Right ventricle myocardium inferior (tissue), 1 donor: ENCODE measurements at places on chromosomes 3 and 15.

- no peak for DNase-seq
Measured at GRCh38 chr15:37059086-37059485, 41.3 kb downstream of the MEIS2 start.

DNA sequence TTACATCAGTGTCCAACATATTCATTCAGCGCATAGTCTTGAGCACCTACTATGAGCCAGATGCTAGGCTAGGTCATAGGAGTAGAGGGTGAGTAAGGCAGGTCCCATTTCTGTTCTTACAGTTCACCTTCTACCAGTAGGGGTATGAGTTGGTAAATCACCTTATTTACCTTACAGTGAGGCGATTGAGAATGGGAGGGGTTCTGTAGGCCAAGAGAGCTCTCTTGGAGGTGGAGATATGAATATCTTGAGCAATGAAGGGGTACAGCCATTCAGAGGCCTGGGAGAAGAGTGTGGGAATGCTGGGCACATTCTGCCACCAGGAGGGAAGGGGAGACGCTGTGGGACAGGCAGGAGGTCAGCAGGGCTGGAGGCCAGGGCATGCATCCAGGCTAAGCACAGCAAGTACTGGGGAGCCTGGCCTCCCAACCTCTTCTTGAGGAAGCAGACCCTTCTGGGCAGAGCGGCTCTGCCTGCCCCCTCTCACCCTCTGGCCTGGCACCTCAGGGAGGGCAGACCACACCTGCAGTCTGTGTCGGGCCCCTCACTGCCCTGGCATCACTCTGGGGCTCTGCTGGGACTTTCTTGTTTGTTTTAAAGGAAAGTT, 123.4 kb downstream of the EEFSEC start:
- no peak for DNase-seq

- no peak for DNase-seq
Measured at GRCh38 chr3:113002679-113003078, 11.9 kb downstream of the GTPBP8 start.

DNA sequence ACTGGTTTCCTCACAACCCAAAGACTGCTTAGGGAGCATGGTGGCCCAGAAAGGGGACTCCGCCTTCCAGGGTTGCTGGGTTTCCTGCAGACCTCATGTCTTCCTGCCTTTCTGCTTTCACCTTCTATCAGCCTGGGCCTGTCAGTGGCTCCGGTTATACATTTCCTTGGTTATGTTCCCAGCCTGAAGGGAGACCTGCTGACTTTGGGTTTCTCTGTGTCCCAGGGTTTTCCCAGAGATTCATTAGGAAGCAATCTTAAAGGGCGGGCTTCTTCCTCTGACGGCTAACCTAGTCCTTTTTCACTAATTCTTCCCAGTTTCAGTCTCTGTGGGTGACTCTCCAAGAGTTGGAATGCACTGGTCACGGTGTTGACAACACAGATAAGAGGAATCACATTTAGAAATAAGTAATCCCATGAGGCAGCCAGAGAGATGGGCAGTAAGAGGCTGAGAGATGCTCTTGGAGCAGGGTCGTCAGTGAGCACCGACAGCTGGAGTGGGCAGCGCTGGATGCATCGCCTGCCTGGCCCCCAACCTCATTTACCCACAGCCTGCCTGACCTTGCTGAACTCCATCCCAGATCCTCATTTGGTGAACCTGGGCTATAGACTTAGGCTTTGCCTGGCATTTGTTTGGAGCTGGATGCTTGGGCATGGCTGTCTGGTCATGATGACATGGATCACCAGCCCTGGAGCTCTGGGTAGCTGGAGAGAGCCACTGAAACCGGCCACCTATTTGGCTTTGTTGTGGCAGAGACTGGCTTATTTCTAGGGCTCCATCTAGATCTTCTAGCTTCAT, 10.0 kb upstream of the EHD4 start:
- DNase-seq = no peak

GRCh38 chr3:39919281-39919680, 109.9 kb downstream of the MYRIP start:
- DNase-seq = no peak

GRCh38 chr3:150035910-150036612, 65.4 kb upstream of the PFN2 start:
- no peak for DNase-seq

- no peak for DNase-seq
Measured at GRCh38 chr3:167780214-167780883, 44.8 kb downstream of the SERPINI1 start.

DNA sequence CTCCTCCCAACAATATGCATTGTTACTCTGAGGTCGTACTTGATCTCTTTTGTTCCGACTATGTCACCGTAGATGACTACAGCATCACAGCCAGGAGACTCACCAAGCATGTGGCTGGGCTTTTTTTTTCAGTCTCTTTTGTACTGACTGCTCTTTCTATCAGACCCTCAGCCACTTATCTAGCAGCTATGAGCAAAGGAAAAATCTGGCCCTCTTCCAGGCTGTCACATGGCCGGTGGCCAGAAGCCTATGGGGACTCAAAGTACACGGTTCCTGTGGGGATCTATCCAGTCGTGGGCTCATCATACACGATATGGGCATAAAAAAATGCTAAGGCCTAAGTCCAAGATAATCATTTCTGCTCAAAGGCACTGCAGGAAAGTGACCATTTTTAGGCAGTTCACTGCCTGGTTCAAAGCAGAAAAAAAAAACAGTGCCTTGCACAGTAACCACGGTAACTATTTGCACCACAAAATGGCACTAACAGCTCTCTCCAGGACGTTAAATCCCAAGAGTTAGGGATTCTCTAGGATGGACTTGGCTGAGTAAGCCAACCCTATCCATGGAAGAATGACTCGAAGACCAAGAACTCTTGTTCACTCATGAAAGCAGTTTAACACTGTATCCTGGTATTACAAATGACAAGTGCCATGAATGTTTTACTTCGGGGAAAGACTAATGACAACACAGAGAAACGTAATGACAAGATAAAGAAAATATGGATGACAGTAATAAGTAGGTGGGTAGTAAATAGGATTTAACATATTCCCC, 50.3 kb downstream of the SHQ1 start:
- no peak for DNase-seq

- no peak for DNase-seq
Measured at GRCh38 chr3:119235151-119235550, 5.5 kb downstream of the B4GALT4 start.

- DNase-seq = no peak
Measured at GRCh38 chr3:147397875-147398812, 8.2 kb downstream of the ZIC4 start.

- no peak for DNase-seq
Measured at GRCh38 chr3:186788482-186789370, 5.3 kb downstream of the EIF4A2 start.

DNA sequence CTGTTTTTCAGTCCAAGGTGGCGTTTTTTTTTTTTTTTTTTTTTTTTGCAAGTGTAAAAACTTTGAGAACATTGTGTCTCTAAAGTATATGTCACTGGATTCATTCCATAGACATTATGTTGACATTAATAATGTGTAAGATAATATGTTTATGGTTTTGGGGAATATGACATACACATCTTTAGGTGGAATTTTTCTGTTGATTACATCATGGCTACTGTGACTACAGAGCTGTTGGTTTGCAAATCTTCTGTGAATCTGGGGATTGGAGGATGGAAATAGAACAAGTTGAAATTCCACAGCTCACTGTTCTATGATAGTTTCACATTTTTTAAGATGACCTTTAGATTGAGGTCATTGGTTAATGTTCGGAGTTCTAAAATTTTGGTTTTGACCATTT, 24.4 kb upstream of the PLSCR2 start:
- DNase-seq = no peak

DNA sequence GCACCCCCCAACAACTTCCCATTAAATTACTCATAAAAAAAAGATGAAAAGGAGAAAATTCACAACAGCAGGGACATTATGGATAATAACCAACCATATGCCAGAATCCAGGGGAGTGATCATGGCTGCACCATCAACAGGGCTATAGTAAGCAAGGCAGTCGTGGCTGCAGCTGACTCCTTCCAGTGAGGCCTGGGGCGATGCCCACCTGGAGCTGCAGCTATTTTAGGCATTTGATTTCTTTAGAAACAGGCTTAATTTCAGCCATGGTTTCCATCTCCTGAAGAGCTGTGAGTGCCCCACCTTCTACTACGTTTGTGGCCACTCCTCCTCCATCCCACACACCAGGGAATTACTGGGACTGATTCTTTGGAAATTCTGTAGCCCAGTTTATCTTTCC, 84.0 kb downstream of the MINAR1 start:
- no peak for DNase-seq

- DNase-seq = no peak
Measured at GRCh38 chr3:128376516-128376915, 90.2 kb downstream of the DNAJB8 start.

- no peak for DNase-seq
Measured at GRCh38 chr15:61989667-61990066, 70.6 kb downstream of the VPS13C start.

DNA sequence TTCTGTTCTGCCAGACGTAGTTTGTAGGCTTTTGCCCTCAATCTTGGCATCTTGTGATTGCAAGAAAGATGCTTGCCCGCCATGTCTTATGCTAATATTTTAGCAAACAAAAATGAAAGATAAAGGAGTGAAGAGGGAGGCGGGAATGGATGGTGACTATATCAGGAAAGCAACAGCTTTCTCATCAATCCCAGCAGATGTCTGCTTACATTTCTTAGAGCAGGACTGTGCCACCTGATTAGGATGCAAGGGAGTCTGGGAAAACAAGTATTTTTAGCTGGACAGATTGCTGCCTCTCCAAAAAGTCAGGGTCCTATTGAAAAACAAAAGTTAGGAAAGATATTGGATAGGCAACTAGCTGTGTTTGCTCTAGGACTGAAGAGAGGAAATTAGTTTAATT, 34.6 kb upstream of the DPH6 start:
- no peak for DNase-seq

- no peak for DNase-seq
Measured at GRCh38 chr3:106759731-106760130, 617.5 kb upstream of the CCDC54 start.

- no peak for DNase-seq
Measured at GRCh38 chr15:78634210-78635145, 6.5 kb downstream of the CHRNB4 start.

DNA sequence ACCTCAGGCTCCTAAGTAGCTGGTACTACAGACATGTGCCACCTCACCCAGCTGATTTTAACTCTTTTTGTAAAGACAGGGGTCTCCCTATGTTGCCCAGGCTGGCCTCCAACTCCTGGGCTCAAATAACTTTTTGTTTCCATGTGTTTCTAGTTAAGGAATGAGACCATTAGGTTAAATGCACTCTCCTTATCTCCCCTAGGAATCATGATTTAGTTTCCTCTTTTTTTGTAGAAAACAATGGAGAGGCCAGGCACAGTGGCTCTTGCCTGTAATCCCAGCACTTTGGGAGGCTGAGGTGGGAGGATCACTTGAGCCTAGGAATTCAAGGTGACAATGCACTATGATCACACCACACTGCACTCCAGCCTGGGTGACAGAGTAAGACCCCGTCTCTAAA, 198.8 kb upstream of the C2CD4B start:
- DNase-seq = no peak

GRCh38 chr3:192038726-192039125, 577.8 kb downstream of the PYDC2 start:
- DNase-seq = no peak

DNA sequence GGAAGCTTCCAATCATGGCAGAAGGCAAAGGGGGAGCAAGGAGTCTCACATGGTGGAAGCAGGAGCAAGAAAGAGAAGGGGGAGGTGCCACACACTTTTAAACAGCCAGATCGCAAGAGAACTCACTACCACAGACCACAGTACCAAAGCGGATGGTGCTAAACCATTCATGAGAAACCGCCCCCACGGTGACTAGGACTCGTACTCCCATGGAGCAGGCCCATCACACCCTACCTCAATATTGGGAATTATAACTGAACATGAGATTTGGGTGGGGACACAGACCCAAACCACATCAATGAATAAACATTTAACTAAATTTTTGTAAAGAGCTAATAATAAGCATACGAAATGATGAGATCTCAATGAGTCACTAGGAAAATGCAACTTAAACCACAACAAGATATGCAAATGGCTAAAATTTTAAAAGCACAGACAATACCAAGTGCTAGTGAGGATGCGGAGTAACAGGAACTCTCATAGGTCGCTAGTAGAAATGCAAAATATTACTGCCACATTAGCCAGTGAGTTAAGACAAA, 10.0 kb downstream of the MRPS25 start:
- DNase-seq = no peak

DNA sequence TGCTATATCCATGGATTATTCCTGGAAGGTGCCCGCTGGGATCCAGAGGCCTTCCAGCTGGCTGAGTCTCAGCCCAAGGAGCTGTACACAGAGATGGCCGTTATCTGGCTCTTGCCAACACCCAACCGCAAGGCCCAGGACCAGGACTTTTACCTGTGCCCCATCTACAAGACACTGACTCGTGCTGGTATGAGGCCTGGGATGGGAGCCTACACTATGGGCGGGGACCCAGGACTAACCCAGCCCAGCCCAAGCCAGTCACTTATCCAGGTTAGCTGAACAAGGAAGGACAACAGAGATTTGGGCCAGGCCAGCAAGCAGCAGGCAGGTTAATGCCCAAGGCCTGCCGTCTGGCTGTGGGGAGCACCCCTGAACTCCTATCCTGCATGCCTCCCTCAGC, 45.3 kb downstream of the SEMA3G start:
- peak; percentile 23 for DNase-seq

DNA sequence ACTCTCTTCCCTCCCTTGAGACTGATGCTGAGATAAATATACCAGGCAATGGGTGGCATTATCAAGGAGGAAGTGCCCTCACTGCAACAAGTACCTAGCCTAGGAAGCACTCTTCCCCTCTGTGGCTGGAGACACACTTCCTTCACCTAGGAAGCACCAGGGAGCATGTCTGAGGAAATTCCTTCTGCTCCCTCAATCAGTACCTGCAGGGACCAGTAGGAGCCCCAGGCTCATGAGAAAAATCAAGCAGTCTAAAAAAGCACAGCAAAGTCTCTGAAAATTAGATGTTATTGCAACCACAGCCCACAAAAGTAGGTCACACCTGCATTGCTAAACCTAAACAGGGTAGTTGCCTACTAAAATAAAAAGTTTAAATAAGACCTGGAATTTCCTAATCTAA, 78.2 kb upstream of the TRPM1 start:
- no peak for DNase-seq

- DNase-seq = no peak
Measured at GRCh38 chr3:8186213-8186612, 315.4 kb upstream of the LMCD1 start.

GRCh38 chr15:68578980-68579935, at the start of gene CORO2B:
Gene CORO2B (plus strand): TSS chr15:68578993. CDS start chr15:68579263, 270 bp downstream.
- peak; percentile 77 for DNase-seq

GRCh38 chr15:43410572-43411214, 39.8 kb downstream of the TUBGCP4 start:
- DNase-seq = no peak

GRCh38 chr15:62524848-62525247, 359.8 kb upstream of the C2CD4B start:
- DNase-seq = no peak
